ENCODE measurements at places on chromosomes 4 and X.
A peak's percentile ranks its signal among the peaks of the same experiment; 100 is the strongest.

GRCh38 chr4:87732033-87732765 is 67.2 kb upstream of the IBSP start:
- no peak for DNase-seq
- H3K27me3 ChIP-seq: no peaks in the 10 kb centered on the region
- no peak overlapping the region for H3K4me3 ChIP-seq
- H3K4me1 ChIP-seq: no peaks in the 10 kb centered on the region

DNA sequence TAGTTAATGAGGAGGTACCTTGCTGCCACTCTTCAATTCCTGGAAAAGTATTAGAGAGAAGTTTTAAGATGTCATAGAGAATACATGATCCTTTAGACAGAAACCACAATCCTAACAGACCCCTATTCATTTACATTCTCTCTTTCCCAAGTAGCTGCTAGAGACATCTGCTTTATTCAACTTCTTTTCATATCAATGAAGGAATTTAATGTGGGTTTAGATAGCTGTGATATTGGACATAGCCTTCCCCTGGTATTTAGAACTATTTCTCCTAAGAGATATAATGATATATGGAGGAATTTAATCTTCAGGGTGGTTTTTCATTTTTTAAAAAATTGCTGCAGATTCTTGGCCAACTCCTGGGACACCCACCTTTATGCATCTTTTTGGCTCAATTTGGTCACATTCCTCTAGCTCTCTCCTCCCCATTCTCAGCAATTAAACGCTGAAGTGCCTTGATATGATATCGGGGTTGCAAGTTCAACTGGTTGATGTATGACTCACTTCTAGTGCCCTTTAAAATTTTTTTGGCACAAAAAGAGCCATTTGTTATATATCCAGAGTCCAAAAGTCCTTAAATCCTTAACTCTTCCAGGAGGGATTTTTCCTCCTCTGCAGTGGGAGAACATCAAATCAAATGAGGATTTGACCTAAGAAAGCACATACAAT is 57.6 kb downstream of the DOCK11 start:
- H3K27ac ChIP-seq: no peak overlapping the region
- no peak overlapping the region for H3K4me3 ChIP-seq
- no peaks in the 10 kb centered on the region for H3K4me1 ChIP-seq
- DNase-seq: no peak

- no peak overlapping the region for H3K4me3 ChIP-seq
- H3K27ac ChIP-seq: no peak overlapping the region
- H3K4me1 ChIP-seq: no peaks in the 10 kb centered on the region
- no peaks in the 10 kb centered on the region for H3K27me3 ChIP-seq
Measured at GRCh38 chr4:122932763-122933162, 10.4 kb upstream of the NUDT6 start.

GRCh38 chr4:94486372-94486801 is 34.6 kb downstream of the PDLIM5 start:
- no peak overlapping the region for H3K4me3 ChIP-seq
- no peak overlapping the region for H3K27ac ChIP-seq
- H3K36me3 ChIP-seq: no peaks in the 10 kb centered on the region
- no peak for DNase-seq

GRCh38 chr4:180636696-180637404 is 1606.4 kb upstream of the TENM3 start:
- no peak for DNase-seq
- H3K36me3 ChIP-seq: no peaks in the 10 kb centered on the region
- H3K27ac ChIP-seq: no peak overlapping the region
- no peak overlapping the region for H3K4me3 ChIP-seq
- H3K4me1 ChIP-seq: no peaks in the 10 kb centered on the region

- H3K36me3 ChIP-seq: no peaks in the 10 kb centered on the region
- H3K4me3 ChIP-seq: no peak overlapping the region
- no peaks in the 10 kb centered on the region for H3K27me3 ChIP-seq
- H3K4me1 ChIP-seq: no peaks in the 10 kb centered on the region
Measured at GRCh38 chr4:114659386-114660008, 60.9 kb downstream of the UGT8 start.

- no peaks in the 10 kb centered on the region for H3K4me1 ChIP-seq
- H3K4me3 ChIP-seq: no peak overlapping the region
- H3K36me3 ChIP-seq: no peaks in the 10 kb centered on the region
- DNase-seq: no peak
- no peak overlapping the region for H3K27ac ChIP-seq
Measured at GRCh38 chr4:17915439-17915838, 104.7 kb downstream of the NCAPG start.

- no peaks in the 10 kb centered on the region for H3K36me3 ChIP-seq
- H3K27ac ChIP-seq: peak overlapping the region; percentile 80
- no peaks in the 10 kb centered on the region for H3K27me3 ChIP-seq
Measured at GRCh38 chrX:46573892-46574773, 568 bp downstream of the CHST7 start.

DNA sequence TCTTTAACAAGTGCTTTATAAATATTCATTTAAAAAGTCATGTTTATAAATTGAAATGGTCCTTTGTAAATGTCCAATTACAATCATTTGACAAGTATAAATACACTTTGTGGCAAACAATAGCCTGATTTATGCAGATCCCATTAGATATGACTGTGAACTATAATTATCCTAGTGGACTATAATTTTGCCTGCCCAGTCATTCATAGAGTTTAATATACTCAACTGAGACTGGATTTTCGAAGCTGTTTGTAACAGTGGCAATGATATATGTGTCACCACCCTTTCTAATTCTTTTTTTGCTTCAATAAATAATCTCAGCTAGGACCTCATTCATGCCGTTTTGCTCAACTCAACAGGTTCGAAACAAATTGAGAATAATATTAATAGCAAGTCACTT is 732.0 kb downstream of the PCDH18 start:
- H3K27me3 ChIP-seq: no peaks in the 10 kb centered on the region
- H3K4me3 ChIP-seq: no peak overlapping the region
- H3K36me3 ChIP-seq: no peaks in the 10 kb centered on the region
- H3K27ac ChIP-seq: no peak overlapping the region

- no peak overlapping the region for H3K27ac ChIP-seq
- no peaks in the 10 kb centered on the region for H3K4me1 ChIP-seq
- no peak overlapping the region for H3K4me3 ChIP-seq
- H3K27me3 ChIP-seq: no peaks in the 10 kb centered on the region
- no peaks in the 10 kb centered on the region for H3K36me3 ChIP-seq
- no peak for DNase-seq
Measured at GRCh38 chr4:44914748-44915147, 188.4 kb upstream of the GNPDA2 start.

- no peak for DNase-seq
- H3K27me3 ChIP-seq: no peaks in the 10 kb centered on the region
- no peaks in the 10 kb centered on the region for H3K4me1 ChIP-seq
- no peak overlapping the region for H3K27ac ChIP-seq
- H3K4me3 ChIP-seq: no peak overlapping the region
Measured at GRCh38 chrX:13478740-13479451, 90.5 kb upstream of the EGFL6 start.

DNA sequence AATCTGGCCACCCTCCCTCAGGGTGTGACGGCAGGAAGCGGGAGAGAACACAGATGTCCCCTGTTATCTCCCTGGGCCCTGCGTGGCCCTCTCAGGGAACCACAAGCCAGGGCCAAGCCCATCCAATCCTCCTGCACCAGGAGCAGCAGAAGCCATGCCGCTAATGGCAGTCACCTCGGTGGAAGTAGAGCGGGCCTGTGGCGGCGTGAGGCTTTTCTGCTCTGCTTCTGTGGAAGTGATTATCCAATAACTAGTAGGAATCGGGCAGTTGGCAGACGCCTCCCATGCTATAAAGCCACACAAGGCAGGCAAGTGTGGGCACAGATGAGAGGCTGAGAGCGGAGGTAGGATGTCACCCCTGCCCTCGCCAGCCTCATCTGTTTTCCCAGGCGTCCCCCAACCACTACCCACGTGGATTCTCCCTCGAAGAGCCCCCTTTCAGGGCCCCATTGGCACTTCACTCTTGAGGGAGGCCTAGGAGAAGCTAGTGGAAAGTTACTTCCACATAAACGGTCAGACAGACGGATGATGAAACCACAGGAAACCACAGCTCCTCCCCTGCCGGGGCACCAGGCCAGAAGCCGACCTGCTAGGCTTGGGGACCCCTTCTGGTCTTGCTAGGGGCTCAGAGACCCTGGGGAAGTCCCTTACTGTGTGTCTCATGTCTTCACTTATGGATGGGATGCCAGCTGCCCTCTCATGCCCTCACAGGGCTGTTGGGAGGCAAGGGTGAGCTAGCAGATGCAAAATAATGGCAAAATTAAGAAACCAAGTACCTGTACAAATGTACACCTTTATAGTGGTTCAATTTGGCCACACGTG is 18.8 kb upstream of the TMSB4X start:
- H3K36me3 ChIP-seq: no peaks in the 10 kb centered on the region
- H3K4me1 ChIP-seq: no peaks in the 10 kb centered on the region
- no peaks in the 10 kb centered on the region for H3K27me3 ChIP-seq
- H3K4me3 ChIP-seq: no peak overlapping the region
- peak overlapping the region; percentile 73 for H3K27ac ChIP-seq

DNA sequence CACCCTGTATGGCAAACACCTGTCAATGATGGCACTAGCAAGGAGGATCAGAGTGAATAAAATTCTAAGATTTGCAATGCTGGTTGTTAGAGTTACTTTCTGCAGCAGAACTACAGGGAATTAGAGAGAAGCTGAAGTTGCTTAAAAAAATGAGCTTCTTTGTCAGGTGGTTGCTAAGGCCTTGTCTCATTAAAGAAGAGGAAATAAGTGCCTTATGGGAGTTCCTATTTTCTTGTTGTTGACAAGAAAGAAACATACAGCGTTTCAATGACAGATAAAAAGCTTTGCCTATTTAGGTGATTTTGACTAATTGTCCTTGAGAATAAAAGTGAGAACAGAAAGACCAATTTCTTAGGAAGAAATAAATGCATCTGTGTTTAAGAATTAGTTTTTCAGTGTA is 106.0 kb upstream of the ARHGAP24 start:
- DNase-seq: no peak
- H3K27me3 ChIP-seq: no peaks in the 10 kb centered on the region
- no peak overlapping the region for H3K4me3 ChIP-seq
- H3K27ac ChIP-seq: no peak overlapping the region

- no peaks in the 10 kb centered on the region for H3K36me3 ChIP-seq
- DNase-seq: no peak
- no peak overlapping the region for H3K27ac ChIP-seq
- H3K4me1 ChIP-seq: no peaks in the 10 kb centered on the region
Measured at GRCh38 chr4:105022811-105023667, 123.6 kb upstream of the TET2 start.

- DNase-seq: no peak
- H3K27me3 ChIP-seq: no peaks in the 10 kb centered on the region
- peak overlapping the region; percentile 99 for H3K27ac ChIP-seq
- H3K4me3 ChIP-seq: no peak overlapping the region
Measured at GRCh38 chrX:154381271-154381670, 2.2 kb downstream of the EMD start.

DNA sequence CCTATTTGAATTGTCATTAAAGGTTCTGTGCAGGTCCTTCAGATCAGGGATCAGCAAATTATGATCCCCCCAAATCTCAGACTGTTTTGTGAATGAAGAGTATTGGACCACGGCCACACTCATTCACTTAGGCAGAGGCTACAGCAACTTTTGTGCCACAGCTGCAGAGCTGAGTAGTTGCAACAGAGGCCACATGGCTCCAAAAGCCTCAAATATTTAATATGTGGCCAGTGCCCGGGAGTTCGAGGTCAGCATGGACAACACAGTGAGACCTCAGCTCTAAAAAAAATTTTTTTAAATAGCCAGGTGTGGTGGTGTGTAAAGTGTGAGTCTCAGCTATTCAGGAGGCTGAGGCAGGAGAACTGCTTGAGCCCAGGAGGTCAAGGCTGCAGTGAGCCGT is 100.7 kb downstream of the NSUN7 start:
- H3K4me3 ChIP-seq: no peak overlapping the region
- H3K27ac ChIP-seq: no peak overlapping the region
- DNase-seq: no peak
- H3K36me3 ChIP-seq: no peaks in the 10 kb centered on the region

GRCh38 chrX:153520287-153520917 is 3.0 kb downstream of the ATP2B3 start:
- H3K4me3 ChIP-seq: no peak overlapping the region
- H3K27ac ChIP-seq: no peak overlapping the region
- H3K36me3 ChIP-seq: no peaks in the 10 kb centered on the region
- no peaks in the 10 kb centered on the region for H3K27me3 ChIP-seq

DNA sequence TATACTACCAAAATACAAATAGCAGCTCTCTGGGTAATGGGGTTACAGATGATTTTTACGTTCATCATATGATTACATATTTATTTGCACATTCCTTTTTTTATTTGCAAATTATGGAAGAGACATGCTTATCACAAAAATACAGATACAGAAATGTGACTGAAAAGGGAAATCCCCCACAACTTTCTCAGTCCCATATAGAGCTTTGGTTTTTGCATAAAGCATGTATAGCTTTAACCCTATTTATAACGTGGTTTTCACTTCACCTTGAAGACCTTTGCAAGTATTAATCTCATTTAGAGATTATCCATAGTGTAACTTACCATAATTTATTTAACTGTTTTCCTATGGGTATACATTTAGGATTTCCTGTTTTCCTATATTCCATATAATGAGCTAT is 55.4 kb downstream of the PDK3 start:
- no peak for DNase-seq
- no peaks in the 10 kb centered on the region for H3K36me3 ChIP-seq
- no peak overlapping the region for H3K27ac ChIP-seq
- no peak overlapping the region for H3K4me3 ChIP-seq

GRCh38 chrX:41031256-41031967 is 53.8 kb upstream of the USP9X start:
- H3K36me3 ChIP-seq: no peaks in the 10 kb centered on the region
- no peak overlapping the region for H3K27ac ChIP-seq
- H3K27me3 ChIP-seq: peaks cover 31% of the 10 kb centered on the region
- no peaks in the 10 kb centered on the region for H3K4me1 ChIP-seq

DNA sequence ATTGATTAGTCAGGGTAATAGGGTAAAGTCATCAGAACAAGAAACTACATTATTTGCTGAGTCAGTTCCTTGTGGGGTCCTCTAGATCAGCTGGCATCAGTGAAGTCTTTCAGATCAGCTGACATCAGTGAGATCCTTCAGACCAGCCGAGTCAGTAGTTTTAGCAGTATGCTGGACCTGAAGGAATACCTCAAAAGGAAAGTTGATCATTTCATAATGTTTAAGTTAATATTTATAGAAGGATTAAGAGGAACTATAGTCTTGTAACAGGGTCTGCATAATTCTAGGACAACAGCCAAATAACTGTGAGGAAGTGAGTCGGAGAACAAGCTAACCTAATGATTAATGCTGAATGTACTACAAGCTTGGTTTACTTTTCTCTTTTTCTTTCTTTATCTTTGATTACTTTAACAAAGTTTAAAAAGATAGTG is 958 bp upstream of the UGT2B7 start:
- no peaks in the 10 kb centered on the region for H3K27me3 ChIP-seq
- no peaks in the 10 kb centered on the region for H3K36me3 ChIP-seq
- no peaks in the 10 kb centered on the region for H3K4me1 ChIP-seq
- no peak overlapping the region for H3K4me3 ChIP-seq

DNA sequence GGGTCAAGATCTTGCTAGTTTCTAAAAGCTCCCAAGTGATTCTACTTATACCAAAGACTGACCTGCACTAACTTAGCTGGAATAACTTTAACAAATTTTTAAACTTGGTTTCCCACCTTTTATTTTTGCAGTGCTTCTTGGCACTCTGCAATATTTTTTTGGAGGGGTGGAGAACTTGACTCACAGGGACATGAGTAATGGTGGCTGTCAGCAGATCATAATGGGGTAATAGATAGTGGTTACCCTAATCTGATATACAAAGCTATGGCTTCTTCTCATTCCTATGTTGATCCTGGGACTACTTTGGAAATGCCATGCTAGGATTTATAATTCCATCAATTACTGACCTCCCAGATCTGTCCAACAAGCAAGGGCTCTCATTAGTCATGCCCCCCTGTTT is 295.7 kb downstream of the GPAT3 start:
- H3K4me3 ChIP-seq: no peak overlapping the region
- H3K36me3 ChIP-seq: no peaks in the 10 kb centered on the region
- no peak overlapping the region for H3K27ac ChIP-seq

Measured in tibial nerve (tissue), 4 donors.